ENCODE measurements at places on chromosomes 11 and 22. TPM values are rescaled to one million over a fixed set of nuclear protein-coding genes. Genes with fewer than 3 reads are reported as not detected.
A peak's percentile ranks its signal among the peaks of the same experiment; 100 is the strongest.

The DERL3 gene
- 3.4 TPM for total RNA-seq

The OR56A1 gene
- total RNA-seq = not detected

The PNPLA2 gene
- total RNA-seq = 83.0 TPM

The SRPRA gene
- 106 TPM for total RNA-seq

The LRRN4CL gene
- 0.37 TPM for total RNA-seq

The C11orf54 gene
- 18.7 TPM for total RNA-seq

DNA sequence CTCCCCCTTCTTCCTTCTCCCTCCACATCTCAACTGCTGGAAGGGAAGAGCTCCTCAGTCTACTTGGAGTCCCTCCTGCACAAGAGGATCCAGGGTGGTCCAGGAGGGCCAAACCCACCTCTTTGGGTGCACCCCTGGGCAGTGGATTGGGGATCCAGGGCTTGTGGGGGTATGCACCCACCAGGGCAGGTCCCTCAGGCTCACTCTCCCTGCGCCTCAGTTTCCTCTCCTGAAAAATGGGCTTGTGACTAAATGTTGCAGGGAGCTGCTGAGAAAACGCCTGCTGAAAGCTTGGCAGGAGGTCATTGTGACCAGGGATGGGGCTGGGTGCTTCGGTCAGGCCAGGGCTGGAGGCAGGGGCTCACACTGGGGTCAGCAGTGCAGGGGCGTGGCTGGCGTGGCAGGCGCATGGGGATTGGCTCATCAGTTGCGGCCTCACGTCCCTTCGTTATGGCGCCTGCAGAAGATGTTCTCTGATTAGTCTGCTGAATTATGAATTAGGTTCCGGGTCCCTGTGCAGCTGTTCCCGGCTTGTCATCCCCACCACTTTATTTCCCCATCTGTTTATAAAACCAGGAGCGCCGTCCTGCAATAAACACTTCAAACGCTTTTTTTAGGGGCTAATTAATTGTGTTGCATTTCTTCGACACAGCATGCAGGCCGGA, 25.7 kb upstream of the CCDC188 start:
- no peaks in the 10 kb centered on the region for H3K36me3 ChIP-seq
- DNase-seq = no peak
- no peak overlapping the region for H3K4me3 ChIP-seq
- no peaks in the 10 kb centered on the region for H3K4me1 ChIP-seq
- H3K27me3 ChIP-seq = no peaks in the 10 kb centered on the region
- no peak overlapping the region for H3K27ac ChIP-seq

DNA sequence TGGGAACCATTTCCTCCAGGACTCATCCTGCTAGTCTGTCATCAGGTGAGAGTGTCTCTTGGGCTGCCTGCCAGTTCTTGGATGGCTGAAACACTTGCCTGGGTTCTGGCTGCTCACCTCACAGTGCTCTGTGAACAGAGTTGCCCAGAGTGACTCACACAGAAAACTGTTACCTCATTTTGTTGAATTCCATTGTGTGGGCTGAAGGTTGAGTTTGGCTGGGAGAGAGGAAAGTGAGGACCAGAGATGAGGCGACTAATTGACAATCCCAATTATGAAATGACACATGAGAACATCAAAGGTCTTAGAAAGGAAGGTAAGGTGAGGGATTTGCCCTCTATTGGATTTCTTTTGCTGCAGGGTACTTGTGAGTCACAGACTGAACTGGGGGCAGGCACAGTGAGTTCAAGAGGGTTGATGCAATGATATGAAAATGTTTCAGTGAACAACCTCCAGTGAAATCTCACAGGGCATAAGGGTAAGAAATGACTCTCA, 20.2 kb upstream of the CALCB start:
- no peak overlapping the region for H3K4me3 ChIP-seq
- H3K36me3 ChIP-seq = no peaks in the 10 kb centered on the region
- no peaks in the 10 kb centered on the region for H3K4me1 ChIP-seq
- no peak overlapping the region for H3K27ac ChIP-seq

DNA sequence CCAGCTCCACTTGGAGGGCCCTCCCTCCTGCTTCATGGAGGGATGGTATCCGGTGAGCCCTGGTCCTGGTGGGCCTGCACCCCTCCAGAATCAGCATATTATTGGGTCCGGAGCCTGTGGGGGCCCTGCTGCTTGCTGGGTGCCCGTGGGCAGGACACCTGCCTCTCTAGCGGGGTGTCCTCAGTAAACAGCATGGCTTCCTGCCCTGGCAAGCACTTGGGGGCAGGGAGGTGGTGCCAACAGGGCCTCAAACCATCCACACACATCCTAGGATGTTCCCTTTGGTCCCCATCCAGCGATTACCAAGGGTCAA, 108.3 kb downstream of the CTTN start:
- no peaks in the 10 kb centered on the region for H3K4me1 ChIP-seq
- DNase-seq = no peak
- H3K4me3 ChIP-seq = no peak overlapping the region
- no peaks in the 10 kb centered on the region for H3K27me3 ChIP-seq
- no peaks in the 10 kb centered on the region for H3K36me3 ChIP-seq

DNA sequence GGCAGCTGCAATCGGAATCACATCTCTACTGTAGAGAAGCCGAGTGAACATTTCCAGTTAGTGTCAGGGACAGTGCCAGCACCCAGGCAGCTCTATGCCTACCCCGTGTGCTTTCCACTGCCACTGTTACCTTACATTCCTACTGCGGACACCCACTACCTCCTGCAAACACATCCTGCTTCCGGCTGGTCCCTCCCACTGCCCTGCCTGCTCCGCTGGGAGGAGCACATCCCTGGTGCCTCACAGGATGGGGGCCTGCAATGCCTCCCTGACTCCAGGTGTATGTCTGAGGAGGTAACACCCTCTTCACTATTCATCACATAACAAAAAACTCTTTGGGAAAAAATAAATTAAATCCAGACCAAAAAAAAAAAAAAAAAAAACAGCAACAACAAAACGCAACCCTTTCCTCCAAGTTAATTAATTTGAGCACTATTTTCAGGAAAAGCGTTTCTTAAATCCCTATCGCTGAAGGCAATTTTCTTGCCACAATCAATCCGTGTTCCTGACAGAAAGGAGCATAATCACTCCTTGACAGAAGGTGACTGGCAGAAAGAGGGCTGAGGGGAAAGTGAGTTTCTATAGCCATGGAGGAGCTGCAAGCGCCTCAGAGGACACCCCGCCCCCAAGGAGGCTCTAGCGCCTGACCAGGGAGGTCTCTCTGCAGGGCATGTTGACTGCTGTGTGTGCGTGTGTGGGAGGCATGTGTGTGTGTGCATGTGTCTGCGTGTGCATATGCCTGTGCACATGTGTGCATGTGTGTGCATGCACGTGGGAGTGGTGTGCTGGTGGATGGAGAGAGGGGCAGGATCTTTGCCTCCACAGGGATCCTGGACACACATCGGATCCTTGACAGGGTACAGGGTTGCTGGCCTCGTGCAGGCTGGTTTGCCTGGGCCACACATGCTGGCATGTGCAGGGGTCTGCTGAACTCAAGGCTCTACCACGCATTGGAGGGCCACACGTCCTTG, 134.8 kb upstream of the NTM start:
- H3K27ac ChIP-seq = no peak overlapping the region
- DNase-seq = no peak
- H3K4me1 ChIP-seq = no peaks in the 10 kb centered on the region
- no peak overlapping the region for H3K4me3 ChIP-seq
- no peaks in the 10 kb centered on the region for H3K27me3 ChIP-seq

DNA sequence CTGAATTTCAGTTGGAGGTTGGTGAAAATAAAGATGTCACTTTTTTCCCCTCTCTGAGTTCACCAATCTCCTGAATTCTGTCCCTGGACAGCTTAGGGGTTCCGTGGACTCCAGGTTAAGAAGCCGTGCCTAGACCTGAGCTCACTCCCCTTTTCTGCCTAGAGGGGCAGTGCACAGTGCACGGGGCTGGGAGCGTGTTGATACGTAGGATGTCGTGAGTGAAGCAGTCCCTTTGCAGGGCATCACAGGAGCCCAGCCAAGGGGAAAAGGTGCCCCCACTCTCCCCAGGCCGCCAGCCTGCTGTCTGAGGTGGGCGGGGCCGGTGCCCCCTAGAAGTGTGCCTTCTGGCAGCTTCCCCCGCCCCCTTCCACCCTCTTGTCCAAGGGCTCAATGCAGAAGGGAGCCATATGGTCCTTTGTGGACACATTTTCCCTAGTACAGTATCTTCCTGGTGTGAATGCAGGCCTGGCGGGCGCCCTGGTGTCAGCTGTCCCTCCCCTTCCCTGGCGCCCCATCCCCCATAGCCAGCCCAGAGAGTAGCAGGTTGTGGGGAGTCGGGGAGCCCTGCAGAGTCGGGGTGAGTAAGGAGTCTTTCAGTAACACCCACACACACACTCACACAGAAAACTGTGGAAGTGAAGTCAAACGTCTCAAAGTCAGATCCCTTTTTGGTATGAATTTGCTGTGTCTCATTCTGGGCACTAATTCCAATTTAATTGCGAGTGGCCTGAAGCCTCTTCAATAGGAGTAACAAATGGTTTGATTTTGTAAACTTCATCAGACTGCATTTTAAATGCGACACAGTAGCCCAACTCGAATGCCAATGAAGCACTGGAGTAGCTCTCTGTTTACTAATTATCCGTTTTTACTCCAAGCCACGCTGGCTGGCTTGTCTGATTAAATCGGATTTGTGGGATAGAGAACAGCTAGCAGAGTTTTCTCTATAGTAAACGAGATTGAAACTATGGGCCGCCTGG, 67.5 kb upstream of the NNMT start:
- no peaks in the 10 kb centered on the region for H3K4me1 ChIP-seq
- no peak overlapping the region for H3K27ac ChIP-seq
- no peak for DNase-seq
- H3K27me3 ChIP-seq = no peaks in the 10 kb centered on the region

GRCh38 chr22:35804421-35804820, 86.7 kb downstream of the APOL5 start:
- DNase-seq = no peak
- H3K4me3 ChIP-seq = no peak overlapping the region
- no peak overlapping the region for H3K27ac ChIP-seq
- H3K36me3 ChIP-seq = peaks cover 10% of the 10 kb centered on the region
- no peaks in the 10 kb centered on the region for H3K27me3 ChIP-seq

GRCh38 chr11:118132385-118133151, 20.1 kb downstream of the SCN4B start:
- H3K4me1 ChIP-seq = no peaks in the 10 kb centered on the region
- no peak overlapping the region for H3K27ac ChIP-seq
- H3K4me3 ChIP-seq = no peak overlapping the region
- peaks cover 9% of the 10 kb centered on the region for H3K27me3 ChIP-seq
- DNase-seq = no peak

GRCh38 chr11:72758304-72758689, 6.1 kb upstream of the ARAP1 start:
- no peaks in the 10 kb centered on the region for H3K36me3 ChIP-seq
- DNase-seq = no peak
- no peaks in the 10 kb centered on the region for H3K4me1 ChIP-seq
- H3K4me3 ChIP-seq = no peak overlapping the region
- no peaks in the 10 kb centered on the region for H3K27me3 ChIP-seq

- no peaks in the 10 kb centered on the region for H3K27me3 ChIP-seq
- no peaks in the 10 kb centered on the region for H3K4me1 ChIP-seq
- no peak for DNase-seq
- H3K36me3 ChIP-seq = no peaks in the 10 kb centered on the region
- H3K27ac ChIP-seq = no peak overlapping the region
Measured at GRCh38 chr11:113593698-113594308, 112.3 kb downstream of the TMPRSS5 start.

- H3K4me3 ChIP-seq = no peak overlapping the region
- peaks cover 4% of the 10 kb centered on the region for H3K27me3 ChIP-seq
- peaks cover 6% of the 10 kb centered on the region for H3K4me1 ChIP-seq
- DNase-seq = no peak
- H3K36me3 ChIP-seq = no peaks in the 10 kb centered on the region
Measured at GRCh38 chr11:112277941-112278340, 17.3 kb upstream of the PLET1 start.

DNA sequence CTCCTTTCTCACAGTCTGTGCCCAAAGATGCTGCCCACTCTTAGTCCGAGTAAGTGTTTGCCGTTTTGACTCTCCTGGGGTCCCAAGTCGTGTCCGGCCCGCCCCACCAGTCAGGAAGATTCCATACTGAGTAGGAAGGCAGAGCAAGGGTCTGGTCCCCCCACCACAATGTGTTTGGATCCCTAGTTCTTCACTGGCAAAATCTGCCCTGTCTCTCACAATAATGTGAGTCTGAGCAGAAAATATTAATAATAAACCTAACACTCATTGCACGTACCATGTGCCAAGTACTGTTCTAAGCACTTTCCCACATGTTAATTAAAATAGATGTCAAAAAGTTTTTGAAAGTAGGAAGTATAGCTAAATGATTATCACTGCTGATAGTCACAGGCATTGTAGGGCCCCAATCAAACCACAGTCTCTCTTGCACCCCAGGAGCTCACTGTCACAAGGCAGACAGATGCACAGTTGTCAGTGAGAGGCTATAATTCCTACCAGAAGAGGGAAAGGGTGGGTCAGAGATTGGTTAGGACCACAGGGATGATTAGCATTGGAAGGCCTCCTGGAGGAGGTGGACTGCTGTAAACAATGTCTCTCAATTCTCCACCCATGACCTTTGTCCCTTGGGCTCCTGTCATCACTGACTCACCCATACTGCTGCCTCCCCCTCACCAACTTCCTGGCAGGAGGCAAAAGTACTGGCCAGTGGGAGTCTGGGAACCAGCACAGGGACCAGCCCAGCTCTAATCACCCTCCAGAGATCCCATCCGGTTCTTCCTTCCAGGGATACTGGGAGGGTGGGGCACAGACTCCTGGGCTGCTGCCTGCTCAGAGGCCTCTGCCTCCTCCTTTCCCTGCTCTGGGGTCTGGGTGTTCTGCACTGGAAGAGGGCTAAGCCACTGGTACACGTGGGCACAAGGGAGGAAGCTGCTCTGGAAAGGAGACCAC, 1.0 kb upstream of the POLD4 start:
- peaks cover 47% of the 10 kb centered on the region for H3K4me1 ChIP-seq
- DNase-seq = peak; percentile 93
- H3K36me3 ChIP-seq = no peaks in the 10 kb centered on the region
- H3K27ac ChIP-seq = peak overlapping the region; percentile 78
- H3K27me3 ChIP-seq = no peaks in the 10 kb centered on the region

DNA sequence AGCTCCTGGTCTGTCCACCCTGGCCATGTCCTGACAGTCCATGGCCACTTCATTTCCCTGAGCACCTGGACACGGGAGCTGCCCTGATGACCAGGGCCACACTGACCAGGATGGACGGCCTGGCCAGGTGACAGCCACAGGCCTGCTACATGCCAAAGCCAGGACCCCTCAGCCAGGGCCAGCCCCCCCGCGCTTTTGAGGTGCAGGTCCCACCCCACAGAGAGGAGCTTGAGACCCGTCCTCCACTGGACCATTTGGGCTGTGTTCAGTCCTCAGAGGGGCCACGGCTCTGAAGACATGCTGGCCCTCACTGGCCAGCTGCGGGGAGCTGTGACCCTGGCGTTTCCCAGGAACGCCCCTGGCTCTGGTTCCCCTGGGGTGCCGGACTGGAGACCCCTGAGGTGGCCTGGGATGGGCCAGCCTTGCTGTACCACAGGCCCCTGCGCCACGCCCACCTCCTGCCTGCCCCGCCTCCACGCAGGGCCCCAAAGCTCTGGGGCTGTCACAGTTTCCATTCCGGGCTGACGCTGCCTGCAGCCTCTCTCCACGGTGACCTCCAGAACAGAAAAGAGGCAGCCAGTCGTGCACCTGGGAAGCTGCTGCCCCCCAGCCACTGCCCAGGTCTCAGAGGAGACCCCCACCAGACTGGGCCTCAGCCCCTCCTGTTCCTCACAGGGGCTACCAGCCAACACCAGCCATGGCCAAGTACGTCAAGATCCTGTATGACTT, 18.2 kb downstream of the EPS8L2 start:
- H3K27me3 ChIP-seq = peaks cover 22% of the 10 kb centered on the region
- H3K27ac ChIP-seq = no peak overlapping the region
- H3K36me3 ChIP-seq = no peaks in the 10 kb centered on the region
- peaks cover 3% of the 10 kb centered on the region for H3K4me1 ChIP-seq
- DNase-seq = no peak
- H3K4me3 ChIP-seq = no peak overlapping the region
